ENCODE measurements at places on chromosomes 7 and 10.
A peak's percentile ranks its signal among the peaks of the same experiment; 100 is the strongest.

DNA sequence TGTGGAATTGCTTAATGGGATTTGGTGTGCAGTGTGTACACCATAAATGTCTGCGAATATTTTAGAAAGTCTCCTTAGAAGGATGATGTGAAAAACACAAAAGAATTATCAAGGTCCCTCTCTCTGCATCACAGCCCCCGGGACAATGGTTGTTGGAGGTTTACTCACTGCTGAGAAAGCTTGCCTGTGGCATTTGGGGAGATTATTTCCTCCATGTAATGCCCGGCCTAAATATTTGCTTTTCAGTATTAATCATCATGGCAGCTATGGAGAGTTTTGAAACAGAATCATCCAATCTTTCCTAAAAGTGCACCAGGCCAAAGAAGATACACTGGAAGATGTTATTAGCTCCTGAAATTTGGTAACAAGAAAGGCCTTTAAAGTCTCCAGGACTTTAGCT, 113.8 kb upstream of the ADCY1 start:
- no peak for DNase-seq

DNA sequence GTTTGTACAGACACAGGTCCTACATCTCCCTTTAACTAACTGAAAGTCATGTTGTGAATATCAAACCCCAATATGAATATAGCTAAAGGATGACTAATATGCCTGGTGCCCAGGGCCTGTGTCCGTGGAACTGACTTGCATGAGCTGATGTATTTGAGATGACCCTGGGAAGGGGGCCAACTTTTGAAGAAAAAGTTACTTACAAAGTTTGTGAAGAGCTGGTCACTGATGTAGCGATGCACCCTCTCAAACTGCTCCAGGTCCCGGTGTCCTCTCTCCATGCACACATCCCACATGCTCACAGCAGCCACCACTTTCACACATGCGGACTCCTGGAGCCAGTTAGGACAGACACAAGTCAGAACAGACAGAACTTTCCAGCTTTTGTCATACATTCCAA, 106.2 kb downstream of the ABCC2 start:
- no peak for DNase-seq

DNA sequence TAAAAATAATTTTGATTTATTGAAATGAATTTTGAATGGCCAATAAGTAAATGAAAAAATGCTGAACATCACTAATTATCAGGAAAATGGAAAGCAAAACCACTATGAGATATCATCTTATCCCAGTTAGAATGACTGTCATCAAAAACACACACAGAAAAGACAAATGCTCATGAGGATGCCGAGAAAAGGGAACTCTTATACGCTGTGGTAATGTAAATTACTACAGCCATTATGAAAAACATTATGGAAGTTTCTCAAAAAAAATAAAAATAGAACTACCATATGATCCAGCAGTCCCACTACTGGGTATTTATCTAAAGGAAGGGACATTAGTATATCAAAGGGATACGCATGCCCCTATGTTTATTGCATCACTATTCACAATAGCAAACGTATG, 15.8 kb downstream of the SCIN start:
- DNase-seq: no peak

DNA sequence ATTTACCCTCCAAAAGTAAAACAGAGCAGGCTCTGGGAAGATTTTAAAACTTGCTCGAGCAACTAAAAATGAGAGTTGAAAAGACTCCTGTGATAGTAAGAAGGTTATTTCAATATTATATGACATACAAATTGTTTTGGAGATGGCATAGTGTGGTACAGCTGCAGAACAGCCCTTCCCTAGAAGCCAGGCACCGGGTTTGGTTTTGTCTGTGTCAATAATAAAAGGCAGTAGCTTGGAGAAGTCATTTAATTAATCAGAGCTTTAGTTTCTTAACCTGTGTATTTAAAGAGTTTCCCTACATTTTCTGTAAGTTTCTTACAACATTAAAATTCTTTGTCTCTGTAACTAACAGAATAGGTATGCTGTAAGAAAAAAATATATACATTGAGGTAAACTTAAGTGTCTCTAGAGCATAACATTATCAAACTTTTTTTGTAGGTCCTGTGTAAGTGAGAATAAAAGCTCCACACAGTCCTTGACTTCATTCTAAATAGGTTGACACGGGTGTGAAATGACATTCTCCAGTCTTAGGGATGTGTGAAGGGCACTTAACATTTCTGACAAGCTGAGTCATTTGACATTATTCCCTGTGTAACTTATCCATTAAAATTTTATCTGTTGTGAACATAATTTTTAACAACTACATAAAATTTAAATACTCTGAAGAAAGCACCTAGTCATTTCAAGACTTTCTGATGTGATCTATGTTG, 425.0 kb upstream of the ETV1 start:
- no peak for DNase-seq

- peak; percentile 73 for DNase-seq
These were observed at the start of gene CYTH3 for GRCh38 chr7:6272481-6273323. CYTH3 (minus strand) TSS chr7:6272624; CDS start chr7:6272507, 117 bp downstream.

DNA sequence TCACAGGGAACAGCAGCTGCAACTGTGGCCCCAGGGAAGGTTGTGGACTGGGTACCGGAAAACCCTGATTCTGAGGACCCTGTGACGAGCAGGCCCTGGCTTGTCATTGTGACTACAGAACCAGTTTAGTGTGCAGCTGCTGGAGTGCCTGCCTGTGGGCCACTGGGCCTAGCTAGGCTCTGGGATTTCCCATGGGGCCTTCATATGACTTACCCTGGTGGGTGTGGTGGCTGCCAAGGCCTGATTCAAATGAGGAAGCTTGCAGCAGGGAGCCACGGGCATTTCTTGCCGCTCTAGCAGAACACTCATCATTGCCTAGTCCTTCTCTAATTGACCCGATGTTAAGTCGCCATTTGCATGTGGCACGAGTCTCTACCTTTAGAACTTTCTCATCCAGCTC, 14.7 kb upstream of the CAMK2G start:
- no peak for DNase-seq

- no peak for DNase-seq
These were observed 76.9 kb upstream of the ANK3 start for GRCh38 chr10:60466267-60467201.

- no peak for DNase-seq
These were observed 76.7 kb downstream of the VWA2 start for GRCh38 chr10:114315566-114316420.

DNA sequence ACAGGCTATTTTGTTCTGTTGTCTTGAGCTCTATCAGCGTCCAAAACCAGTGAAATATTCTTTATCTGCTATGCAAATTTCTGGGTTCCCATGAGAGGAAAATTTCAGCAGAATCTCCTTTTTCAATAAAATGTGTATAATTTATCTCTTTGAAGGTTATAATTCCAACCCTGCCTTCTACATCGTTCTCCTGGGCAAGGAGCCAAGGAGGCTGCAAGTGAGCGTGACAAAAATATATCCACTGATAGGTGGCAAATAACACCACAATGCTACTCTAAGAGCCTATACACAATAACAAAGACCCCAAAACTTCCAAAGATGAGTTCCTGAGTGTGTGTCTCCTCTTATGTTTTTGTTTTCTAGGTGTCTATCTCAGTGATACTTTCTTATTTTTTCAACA, 664.7 kb upstream of the SORCS1 start:
- no peak for DNase-seq

Measured in activated T-helper 1 cell treated with anti-CD3 and anti-CD28 coated beads, Interleukin-2, amount 50 U/mL, for 16 hours (primary cell).